ENCODE measurements at places on chromosomes 11 and 22.

DNA sequence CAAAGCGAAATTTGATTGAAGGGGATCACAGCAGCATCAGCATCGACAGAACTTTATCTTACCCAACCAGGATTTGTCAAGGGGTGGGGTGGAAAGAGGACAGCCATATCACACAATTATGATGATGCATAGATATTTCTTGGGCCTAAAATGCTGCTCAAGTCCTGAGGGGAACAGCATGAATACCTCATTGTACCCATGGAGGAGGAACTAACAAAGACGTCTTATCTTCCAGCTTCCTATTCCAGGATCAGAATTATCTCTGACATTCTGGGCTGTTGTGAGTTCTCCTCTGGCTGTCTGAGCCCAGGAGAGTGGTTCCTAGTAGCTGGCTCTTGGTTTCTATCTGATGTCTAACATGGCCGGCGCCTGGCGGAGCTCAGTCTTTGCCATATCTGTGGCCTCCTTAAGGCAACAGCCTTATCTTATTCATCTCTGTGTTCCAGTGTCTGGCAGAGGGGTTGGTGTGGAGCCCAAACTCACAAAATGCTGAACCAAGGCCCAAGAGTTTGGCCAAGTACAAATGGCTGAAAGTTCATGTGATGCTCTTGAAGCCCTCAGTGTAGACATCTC, 68.2 kb upstream of the TIMP3 start:
- DNase-seq, result no peak

DNA sequence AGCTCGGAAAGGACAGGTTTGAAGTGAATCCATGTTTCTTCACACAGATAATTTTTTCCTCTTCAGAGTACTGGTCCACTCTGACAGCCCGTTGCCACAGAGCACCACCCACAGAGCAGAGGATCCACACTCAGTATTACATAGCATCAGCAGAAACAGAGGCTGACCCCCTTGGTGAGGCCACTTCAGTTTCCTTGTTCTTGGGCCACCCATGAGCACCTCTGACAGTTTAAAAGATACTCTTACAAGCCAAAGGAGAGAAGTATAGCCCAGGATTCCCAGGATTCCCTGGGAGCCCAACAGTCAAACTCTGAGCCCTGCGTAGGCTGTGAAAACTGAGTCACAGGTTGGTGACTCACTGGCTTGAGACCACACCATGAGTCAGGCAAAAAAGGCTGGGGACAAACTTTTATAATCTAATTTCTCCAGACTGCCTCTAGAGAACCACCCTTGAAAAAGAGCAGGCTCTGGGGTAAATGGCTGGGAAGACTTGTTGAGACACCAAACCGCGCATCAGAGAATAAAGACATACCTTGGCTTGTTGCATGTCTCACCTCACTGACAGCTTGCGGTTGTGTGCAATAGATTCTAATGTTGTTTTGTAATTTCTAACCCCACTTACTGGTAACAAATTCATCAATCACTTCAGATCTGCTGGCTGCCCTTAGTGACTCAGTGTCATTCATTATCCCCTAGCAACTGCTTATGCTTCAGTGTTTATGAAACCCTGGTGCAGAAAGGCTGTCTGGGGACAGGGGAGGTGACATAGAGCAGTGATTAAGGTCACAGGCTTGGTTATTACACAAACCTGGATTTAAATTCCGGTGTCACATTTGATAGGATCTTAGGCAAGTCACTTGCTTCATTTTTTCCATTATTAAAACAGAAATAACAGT, 56.9 kb upstream of the PRSS23 start:
- no peak for DNase-seq

GRCh38 chr11:95456714-95457491, 225.9 kb upstream of the SESN3 start:
- DNase-seq, result no peak

DNA sequence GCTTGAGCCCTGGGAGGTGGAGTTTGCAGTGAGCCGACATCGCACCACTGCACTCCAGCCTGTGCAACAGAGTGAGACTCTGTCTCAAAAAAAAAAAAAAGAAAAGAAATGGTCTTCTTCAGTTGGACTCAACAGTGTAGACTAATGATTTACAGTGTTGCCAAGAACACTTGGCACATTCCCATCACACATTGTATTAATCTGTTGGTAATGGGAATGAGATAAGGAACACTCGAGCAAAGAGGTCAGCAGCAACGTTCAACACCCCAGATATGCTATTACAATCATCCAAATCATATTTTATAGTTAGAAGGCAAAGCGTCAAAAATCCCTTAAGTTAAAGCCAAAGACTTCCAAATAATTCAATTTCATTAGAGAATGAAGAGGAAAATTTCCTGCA, 14.5 kb downstream of the CDON start:
- no peak for DNase-seq

DNA sequence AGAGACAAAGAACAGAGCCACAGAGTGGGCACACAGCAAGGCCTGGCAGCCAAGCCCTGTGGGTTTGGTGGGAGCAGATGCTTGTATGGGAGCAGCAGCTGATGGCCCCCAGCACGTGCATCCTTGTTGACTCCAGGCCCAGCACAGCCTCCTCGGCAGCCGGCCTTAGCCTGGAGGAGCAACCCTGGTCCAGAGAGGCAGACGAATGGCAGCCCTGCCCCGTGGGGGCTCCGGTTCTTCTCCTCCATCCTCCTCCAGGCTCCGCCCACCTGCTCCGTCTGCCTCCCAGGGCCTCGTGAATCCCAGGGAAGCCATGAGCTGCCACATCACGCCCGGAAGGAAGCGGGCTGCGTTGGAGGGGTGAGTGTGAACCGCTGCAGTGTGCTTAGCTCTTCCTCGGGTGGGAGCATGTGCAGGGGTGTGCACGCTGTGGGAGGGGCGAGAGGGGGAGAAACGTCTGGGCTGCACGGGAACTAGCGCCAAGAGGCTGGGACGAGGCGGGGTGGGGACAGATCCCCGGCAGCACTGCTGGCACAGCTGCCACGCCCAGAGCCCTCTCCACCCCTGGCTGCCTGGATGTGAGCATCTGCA, 36.3 kb upstream of the JAM3 start:
- no peak for DNase-seq

DNA sequence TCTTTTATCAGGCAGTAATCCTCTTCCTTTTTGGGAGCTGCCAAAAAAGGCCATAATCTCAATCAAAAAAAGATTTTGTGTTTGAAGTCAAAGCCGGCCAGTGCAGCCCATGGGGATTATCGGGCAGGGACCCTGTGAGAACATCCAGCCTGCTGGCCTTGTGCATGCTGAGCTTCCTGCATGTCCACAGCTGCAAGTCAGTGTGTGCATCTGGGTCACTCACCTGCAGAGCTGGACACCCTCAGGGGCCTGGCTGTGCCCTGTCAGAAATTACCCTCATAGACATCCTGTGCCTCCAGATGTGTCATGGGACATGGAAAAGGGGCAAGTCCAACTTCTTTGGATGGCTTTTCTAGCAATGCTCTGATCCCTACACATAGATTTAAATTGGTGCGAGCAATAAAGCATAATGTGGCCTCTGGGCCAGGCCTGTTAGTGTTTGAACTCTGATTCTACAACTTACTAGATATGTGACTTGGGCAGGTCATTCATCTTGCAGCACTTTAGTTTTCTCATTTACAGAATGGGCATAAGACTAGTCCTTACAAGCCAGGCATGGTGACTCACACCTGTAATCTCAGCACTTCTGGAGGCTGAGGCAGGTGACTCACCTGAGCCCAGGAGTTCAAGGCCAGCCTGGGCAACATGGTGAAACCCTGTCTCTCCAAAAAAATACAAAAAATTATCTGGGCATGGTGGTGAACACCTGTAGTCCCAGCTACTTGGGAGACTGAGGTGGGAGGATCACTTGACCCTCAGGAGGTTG, 81.6 kb upstream of the LARGE1 start:
- DNase-seq, result no peak

DNA sequence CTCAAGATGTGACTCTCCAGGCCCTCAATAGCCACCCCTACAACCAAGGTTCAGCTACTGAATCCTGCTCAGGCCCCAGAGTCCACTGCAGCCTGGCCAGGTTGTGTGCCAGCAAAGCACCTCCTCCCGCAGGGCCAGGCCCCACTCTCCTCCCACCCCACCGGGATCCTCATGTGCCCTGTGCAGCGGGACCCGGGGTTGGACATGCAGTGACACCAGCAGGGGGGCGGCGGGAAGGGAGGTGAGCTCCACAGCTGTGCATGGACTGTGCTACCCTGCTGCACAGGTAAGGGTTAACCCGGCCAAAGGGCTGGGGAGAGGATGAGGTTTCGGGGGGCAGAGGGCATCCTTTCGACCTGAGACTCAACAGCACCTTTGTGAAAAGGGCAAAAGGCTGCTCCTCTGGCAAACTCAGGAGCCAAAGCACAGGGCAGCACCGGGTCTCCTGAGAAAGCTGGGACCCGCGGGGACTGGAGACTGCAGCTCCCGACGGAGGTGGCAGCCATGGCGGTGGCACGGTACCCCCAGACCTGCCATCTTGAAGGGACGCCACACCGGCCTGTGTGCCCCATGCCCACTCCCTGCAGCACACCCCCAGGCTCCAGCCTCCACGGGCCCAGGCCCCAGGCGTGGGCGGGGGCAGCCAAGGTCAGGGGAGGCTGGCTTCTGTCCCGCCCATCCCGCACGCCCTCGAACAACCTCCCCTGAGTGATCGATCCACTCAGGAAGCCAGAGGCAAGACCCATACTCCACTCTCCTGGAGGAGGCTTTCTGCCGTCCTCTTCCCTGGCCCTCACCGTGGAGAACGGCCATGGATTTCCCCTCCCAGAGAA, 10.6 kb downstream of the PLXNB2 start:
- no peak for DNase-seq

GRCh38 chr22:17537155-17537554, 26.1 kb upstream of the SLC25A18 start:
- no peak for DNase-seq

- DNase-seq, result no peak
Observed at GRCh38 chr11:44564670-44565210, 723 bp upstream of the CD82 start.

- no peak for DNase-seq
Observed at GRCh38 chr11:126841999-126842398, 158.6 kb downstream of the KIRREL3 start.

- no peak for DNase-seq
Observed at GRCh38 chr11:95912902-95913560, 10.9 kb downstream of the MTMR2 start.

DNA sequence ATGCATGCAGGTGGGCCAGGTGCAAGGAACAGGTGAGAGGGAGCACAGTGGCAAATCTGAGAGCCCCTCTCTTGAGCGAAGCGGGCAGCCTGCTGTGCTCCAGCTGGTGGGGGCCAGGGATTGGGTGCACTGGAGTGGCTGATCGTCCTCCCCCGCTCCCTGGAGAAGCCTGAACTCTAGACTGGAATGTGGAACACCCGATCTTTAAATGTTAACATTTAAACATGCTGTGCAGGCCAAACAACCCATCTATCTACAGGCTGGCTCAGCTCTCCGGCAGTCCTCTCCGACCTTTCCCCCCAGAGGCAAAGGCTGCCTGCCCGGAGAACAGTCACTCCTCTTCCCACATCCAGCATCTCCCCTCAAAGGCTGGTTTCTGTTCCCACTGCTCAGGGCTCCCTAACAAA, 5.1 kb downstream of the MRGPRF start:
- no peak for DNase-seq

DNA sequence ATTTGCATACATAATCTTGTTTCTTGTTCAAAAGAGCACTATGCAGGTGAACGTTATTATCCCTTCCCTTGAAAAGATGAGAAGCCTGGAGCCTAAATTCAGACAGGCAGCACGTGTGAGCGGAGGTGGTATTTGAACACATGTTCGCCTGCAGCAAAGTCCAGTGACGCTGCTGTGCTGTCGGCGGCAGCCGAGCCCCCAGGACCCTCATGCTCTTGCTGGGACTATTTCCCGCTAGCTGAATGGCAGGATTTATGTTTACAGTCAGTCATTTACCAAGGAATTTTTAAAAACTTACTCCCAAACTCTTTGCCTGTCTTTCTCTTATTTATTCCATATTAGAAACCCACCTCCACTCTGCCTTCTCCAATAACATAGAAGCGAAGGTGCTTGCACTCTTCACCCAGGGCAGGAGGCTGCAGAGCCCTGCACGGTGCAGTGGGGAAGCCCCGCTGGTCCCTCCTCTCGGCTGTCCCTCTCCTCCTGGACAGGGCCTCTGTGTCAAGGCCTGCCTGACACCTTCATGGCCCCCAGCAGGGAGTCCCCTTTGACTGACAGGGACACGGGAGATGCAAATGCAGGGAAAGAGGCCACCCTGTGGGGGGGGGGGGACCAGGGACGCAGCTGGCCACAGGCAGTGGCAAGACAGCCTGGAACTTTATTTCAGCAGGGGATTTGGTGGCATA, 528.5 kb upstream of the B3GAT1 start:
- no peak for DNase-seq

GRCh38 chr22:20090730-20091240, 10.7 kb downstream of the DGCR8 start:
- DNase-seq, result no peak

GRCh38 chr11:99423428-99423983, 402.8 kb downstream of the CNTN5 start:
- no peak for DNase-seq

DNA sequence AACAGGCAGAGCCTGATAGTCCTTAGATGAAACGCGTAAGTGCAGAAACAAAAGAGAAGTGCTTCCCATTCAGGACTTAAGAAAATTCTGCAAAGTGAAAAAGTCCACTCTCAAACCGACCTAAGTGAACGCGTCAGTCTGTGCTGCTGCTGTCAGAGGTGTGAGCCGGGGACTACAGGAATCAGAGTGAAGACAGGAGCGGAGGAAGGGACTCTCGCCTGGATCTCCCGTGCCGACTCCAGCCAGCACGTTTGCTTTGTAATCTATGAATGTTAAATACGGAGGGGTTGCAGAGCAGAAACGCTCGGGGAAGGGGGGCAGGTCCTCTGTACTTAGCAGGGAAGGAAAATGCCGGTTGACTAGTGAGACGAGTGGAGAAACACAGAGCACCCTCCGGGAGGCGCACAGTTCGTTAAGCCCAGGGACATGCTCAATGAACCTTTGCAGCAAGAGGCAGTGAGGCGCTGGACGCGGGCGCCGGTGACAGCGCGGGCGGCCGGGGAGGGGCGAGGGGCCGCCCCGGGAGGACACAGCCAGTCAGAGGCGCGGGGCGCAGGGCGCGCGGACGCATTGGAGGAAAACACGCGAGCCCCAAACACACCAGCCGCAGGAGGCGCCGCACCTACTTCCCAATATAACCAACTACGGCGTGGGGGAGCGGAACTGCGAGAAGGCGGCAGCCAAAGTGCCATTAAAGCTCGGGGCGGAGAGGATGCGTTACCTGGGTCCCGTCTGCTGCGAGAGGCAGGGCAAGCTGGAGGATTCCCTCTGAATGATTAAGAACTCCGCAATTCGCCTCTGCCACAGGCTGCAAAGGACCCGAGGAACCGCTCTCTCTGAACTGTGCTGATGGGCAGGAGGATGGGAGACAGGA, at the start of gene CNTN5:
TSS of gene CNTN5 (plus strand) at position 598 of the 874 bp plus-strand sequence.
- peak; percentile 69 for DNase-seq

Data from KG1 (cell line).